ENCODE measurements at places on chromosomes 5 and 9. TPM values are rescaled to one million over a fixed set of nuclear protein-coding genes. Genes with fewer than 3 reads are reported as not detected.
A peak's percentile ranks its signal among the peaks of the same experiment; 100 is the strongest.

The GABRB2 gene
- not detected for total RNA-seq

The PLCXD3 gene
- not detected for total RNA-seq

The SIGMAR1 gene
- total RNA-seq = 58.9 TPM

The PCDHGA1 gene
- not detected for total RNA-seq

The TTF1 gene
- 27.1 TPM for total RNA-seq

The LRRC70 gene
- total RNA-seq = 1.0 TPM

DNA sequence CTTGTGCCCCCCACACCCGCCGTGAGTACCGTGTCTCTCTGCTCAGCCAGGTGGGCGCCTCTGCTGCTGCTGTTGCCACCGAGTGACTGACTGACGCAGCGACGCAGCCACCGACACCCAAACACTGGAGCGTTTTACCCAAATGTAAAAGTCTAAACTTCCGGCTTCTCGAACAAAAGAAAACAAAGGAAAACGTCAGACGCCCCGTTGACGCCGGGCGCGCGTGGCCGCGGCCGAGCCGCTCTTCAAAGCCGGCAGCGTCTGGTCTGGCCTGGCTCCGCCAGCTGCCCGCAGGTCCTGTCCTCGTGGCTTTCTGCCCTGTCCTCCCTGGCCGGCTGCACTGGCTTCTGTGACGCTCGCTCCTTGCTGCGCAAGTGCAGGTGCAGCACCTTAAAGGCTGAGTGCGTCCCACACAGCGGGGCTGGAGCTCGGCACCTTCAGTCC lies 41.4 kb upstream of the CLPTM1L start:
- peak overlapping the region; percentile 89 for H3K27ac ChIP-seq
- peak; percentile 62 for DNase-seq
- no peaks in the 10 kb centered on the region for H3K36me3 ChIP-seq
- peak overlapping the region; percentile 90 for H3K4me3 ChIP-seq

DNA sequence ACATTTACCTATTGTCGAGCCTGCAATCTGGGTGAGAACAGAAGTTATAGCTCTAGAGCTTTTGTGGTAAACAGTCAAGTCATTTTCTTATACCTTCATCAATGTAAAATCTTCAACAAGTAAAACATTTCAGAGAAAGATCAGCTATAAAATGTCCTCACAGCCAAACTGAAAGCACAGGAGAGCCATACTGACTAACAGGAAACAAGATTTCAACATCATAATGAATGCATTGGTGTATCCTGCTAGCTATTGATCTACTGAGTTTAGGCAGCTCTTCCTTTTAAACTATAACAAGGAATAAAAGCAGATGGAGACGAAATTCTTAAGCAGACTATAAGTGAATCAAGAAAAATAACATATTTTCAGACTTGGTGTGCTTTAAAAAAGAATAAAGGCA lies 1522.9 kb upstream of the WWC1 start:
- no peaks in the 10 kb centered on the region for H3K36me3 ChIP-seq
- H3K27me3 ChIP-seq = no peaks in the 10 kb centered on the region
- no peaks in the 10 kb centered on the region for H3K4me1 ChIP-seq
- no peak overlapping the region for H3K4me3 ChIP-seq

GRCh38 chr5:158451203-158451992 lies 592.5 kb upstream of the CLINT1 start:
- no peak overlapping the region for H3K4me3 ChIP-seq
- no peaks in the 10 kb centered on the region for H3K4me1 ChIP-seq
- H3K27ac ChIP-seq = no peak overlapping the region
- no peaks in the 10 kb centered on the region for H3K36me3 ChIP-seq

DNA sequence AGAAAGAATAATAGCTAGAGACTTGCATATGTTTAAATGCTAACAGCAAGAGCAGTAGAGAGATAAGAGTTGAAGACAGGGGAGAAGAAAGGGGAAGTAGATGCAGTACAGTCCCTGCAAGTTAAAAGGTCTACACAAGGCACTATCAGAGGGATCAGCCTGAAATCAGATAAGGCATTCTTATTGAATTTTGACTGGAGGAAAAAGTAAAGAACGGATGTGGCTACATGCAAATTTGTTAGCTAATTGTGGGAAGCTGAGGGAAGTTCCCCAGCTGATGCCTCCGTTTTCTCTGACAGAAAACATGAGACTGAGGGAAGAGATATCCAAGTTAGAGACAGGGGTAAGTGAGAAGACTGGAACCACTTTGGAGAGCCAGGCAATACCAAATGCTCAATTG lies 12.9 kb upstream of the RHOBTB3 start:
- no peak overlapping the region for H3K27ac ChIP-seq
- no peaks in the 10 kb centered on the region for H3K36me3 ChIP-seq
- peaks cover 11% of the 10 kb centered on the region for H3K27me3 ChIP-seq
- peak; percentile 60 for DNase-seq

GRCh38 chr5:1568201-1568979 lies 44.6 kb upstream of the LPCAT1 start:
- H3K27me3 ChIP-seq = no peaks in the 10 kb centered on the region
- H3K4me3 ChIP-seq = no peak overlapping the region
- peaks cover 11% of the 10 kb centered on the region for H3K36me3 ChIP-seq
- H3K4me1 ChIP-seq = no peaks in the 10 kb centered on the region
- no peak for DNase-seq

- H3K4me1 ChIP-seq = no peaks in the 10 kb centered on the region
- no peak overlapping the region for H3K27ac ChIP-seq
- H3K36me3 ChIP-seq = peaks cover 35% of the 10 kb centered on the region
- no peak overlapping the region for H3K4me3 ChIP-seq
- DNase-seq = no peak
Measured at GRCh38 chr9:33946779-33947535, 101.7 kb downstream of the UBAP2 start.

DNA sequence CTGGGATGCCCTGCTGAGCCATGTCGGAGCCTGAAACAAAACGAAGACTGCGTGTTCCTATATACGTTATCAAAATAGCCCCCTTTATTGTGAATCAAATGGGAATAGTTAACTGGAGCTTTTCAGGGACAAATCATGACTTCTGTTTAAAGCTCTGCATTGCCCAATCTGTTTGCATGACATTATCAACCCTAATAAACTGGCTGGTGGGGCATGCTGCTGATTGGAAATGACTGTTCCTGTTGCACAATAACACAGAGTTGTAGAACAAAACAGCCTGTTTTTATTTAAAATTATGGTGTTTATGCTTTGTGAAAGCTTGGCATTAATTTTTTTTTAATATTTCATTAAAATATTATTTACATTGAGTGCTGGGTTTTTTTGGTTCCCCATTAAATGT lies 215.5 kb downstream of the TMEM167A start:
- no peaks in the 10 kb centered on the region for H3K27me3 ChIP-seq
- no peak for DNase-seq
- H3K36me3 ChIP-seq = no peaks in the 10 kb centered on the region
- H3K4me1 ChIP-seq = no peaks in the 10 kb centered on the region

DNA sequence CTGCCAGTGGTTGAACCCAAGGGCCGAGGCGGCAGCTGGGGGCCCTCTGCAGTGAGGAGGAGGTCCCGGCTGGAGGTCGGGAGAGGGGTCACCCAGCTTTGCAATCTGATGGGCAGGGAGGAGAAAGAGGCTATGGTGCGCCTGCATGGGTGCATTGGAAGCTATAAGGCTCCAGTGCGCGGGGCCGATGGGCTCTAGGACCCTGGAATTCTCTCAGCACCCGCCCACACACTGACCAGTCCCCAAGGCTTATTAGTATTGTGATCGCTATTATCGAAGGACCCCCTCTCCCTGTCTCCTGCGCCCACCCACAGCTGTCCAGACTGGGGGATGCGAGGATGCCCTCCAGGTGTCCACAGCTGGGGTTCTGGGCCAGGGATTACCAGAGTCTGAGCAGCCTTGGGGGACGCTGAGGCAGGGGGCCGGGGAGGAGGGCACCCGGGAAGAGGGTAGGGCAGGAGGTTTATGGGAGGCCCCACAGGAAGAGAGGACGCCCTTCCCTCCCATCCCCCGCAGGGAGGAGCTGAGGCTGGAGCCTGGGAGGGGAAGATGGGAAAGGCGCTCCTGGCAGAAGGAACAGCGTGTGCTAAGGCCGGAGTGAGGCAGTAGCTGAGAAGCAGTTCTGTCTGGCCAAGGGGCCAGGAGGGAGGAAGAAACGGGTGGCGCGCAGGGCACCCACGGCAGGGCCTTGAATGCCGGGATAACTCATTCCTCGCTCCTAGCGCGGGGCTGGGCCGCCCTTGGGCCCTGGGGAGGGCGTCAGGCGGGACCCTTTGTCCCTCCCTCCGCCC lies 24.2 kb downstream of the C9orf50 start:
- H3K4me3 ChIP-seq = peak overlapping the region; percentile 33
- no peaks in the 10 kb centered on the region for H3K36me3 ChIP-seq
- H3K4me1 ChIP-seq = peaks cover 10% of the 10 kb centered on the region
- peaks cover 6% of the 10 kb centered on the region for H3K27me3 ChIP-seq
- DNase-seq = no peak
- no peak overlapping the region for H3K27ac ChIP-seq

DNA sequence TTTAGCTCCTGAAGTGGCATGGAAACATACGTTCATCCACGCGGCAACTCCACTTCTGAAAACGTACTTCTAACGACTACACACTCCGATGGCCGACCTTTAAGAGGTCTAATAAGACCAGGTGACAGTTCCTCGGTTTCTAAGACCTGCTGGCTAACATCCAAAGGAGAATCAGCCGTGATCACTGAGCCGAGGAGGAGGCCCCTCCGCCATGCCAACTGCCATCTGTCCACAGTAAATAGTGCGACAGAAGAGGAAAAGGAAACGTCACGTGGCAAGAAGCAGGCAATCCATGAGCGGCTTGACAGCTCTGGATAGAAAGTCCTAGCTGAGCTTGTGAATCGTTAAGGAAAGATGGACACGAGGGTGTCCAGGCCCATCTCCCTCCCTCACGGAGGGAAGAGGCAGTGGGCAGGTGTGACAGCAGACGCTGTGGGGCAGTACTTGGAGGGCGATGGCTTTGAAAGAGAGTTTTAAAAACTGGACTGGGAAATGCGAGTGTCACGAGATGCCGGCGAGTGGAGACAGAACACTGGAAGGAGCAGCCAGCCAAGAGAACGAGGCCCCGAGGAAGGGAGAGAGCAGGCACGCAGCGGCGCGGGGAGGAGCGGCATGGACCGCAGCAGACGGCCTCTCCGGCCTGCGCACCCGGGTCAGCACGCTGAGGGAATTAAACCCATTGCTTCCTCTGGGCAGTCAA lies 66.7 kb upstream of the TBC1D9B start:
- no peaks in the 10 kb centered on the region for H3K36me3 ChIP-seq
- no peaks in the 10 kb centered on the region for H3K27me3 ChIP-seq
- H3K27ac ChIP-seq = no peak overlapping the region
- DNase-seq = no peak

- DNase-seq = no peak
- H3K4me3 ChIP-seq = no peak overlapping the region
- H3K27ac ChIP-seq = no peak overlapping the region
- H3K4me1 ChIP-seq = no peaks in the 10 kb centered on the region
- H3K36me3 ChIP-seq = no peaks in the 10 kb centered on the region
Measured at GRCh38 chr9:71630377-71630995, 137.8 kb downstream of the CEMIP2 start.

GRCh38 chr9:131282688-131283422 lies 6.5 kb upstream of the FAM78A start:
- H3K36me3 ChIP-seq = no peaks in the 10 kb centered on the region
- peaks cover 4% of the 10 kb centered on the region for H3K27me3 ChIP-seq

DNA sequence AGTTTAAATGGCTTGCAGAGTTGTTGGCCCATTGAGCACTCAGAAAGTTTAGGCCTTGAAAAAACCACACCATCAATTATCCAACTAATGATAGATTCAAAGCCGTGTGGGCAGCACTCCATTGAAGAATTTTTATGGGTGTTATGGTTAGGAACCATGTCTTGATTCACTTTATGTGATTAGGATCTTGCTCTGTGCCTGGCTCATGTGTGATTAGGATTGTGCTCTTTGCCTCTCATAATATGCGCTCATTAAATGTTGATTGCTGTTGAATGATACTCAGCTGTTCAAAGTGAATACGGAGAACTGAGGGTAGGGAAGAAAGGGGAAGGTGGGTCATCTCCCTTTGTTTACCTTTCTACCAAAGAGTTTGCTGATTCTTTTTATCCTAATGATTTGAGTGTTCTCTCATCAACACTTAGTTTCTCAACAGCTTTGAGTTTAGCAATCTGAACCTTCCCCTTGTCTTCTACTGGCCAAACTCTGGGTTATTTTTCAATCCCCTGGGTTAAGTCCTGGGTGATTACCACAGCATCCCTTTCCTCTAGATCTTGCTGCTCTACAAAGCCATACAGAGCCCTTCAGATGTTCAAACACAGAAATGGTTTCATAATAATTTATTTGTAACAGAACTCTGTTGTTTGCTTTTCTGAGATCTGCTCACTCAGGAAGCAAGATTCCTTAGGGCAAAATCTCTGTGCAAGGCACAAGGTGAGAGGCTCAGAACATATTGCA lies 668.8 kb upstream of the RGMB start:
- H3K36me3 ChIP-seq = no peaks in the 10 kb centered on the region
- H3K4me3 ChIP-seq = no peak overlapping the region
- no peak overlapping the region for H3K27ac ChIP-seq
- no peaks in the 10 kb centered on the region for H3K4me1 ChIP-seq

DNA sequence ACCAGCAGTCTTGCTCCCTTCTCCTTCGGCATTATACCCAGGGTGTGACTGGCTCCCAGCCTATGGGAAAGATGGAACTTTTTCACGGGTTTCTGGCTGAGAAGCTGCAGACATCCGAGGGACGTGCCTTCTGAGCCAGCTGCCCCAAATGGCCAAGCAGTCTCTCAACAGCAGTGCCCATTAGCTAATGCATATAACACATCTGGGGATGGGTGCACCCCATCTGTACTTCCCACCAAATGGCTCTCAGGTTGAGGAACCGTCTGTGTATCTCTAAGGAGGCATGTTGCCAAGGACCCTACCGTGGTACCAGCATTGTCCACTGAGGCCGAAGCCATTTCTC lies 25.0 kb downstream of the C5orf15 start:
- no peak overlapping the region for H3K4me3 ChIP-seq
- no peaks in the 10 kb centered on the region for H3K27me3 ChIP-seq
- no peaks in the 10 kb centered on the region for H3K36me3 ChIP-seq

DNA sequence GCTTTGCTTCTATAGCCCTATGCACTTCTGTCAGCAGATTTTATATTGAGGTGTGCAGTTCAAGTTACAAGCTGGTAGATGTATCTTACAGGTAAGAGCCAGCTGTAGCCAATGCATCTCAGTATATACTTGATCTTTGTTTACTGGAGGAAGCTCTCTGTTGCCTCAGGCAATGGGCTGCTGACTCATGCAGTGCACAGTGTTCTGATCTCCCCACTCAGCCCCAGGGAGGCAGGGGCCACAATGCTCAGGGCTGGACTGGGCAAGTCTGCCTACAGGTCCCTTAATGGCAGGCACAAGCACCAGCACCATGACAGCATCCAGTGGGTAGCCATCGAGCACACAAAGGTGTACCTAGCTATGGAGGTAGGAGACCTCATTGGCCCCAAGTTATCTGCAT lies 178.8 kb upstream of the CDH10 start:
- no peaks in the 10 kb centered on the region for H3K27me3 ChIP-seq
- no peak for DNase-seq
- H3K36me3 ChIP-seq = no peaks in the 10 kb centered on the region
- no peak overlapping the region for H3K4me3 ChIP-seq

- no peaks in the 10 kb centered on the region for H3K27me3 ChIP-seq
- H3K27ac ChIP-seq = peak overlapping the region; percentile 64
- no peak overlapping the region for H3K4me3 ChIP-seq
- H3K4me1 ChIP-seq = peaks cover 40% of the 10 kb centered on the region
- H3K36me3 ChIP-seq = peaks cover 43% of the 10 kb centered on the region
- peak; percentile 66 for DNase-seq
Measured at GRCh38 chr9:133351908-133352634, 4.1 kb downstream of the RPL7A start.

All from activated naive CD4-positive, alpha-beta T cell treated with anti-CD3 and anti-CD28 coated beads for 36 hours (primary cell).